ENCODE measurements at places on chromosomes 12 and 14. TPM values are rescaled to one million over a fixed set of nuclear protein-coding genes. Genes with fewer than 3 reads are reported as not detected.

DNA sequence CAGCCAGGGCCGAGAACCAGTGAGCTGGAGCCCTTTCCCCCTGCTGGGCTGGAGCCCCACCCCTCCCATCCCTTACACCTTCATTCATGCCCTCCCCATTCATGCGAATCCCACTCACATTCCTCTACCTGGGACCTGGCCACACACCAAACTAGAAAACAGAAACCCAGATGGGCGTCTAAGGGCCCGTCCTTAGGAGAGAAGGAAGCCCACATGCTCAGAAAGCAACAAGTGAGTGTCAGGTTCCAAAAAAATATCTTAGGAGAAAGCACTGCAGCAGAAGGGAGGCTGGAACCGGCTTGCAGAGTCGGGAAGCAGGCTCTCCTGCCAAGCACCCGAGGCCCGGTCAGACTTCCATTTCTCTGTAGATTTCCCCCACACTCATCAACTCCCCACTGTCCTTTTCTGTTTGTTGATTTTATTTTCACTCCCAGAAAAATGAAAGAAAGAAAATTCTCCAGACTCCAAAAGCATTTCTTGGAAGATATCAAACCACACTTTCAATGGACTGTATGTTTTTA, 13.6 kb downstream of the BCL11B start:
- H3K27ac ChIP-seq, result peak overlapping the region; percentile 83
- H3K4me3 ChIP-seq, result no peak overlapping the region
- H3K36me3 ChIP-seq, result no peaks in the 10 kb centered on the region
- no peak for DNase-seq

DNA sequence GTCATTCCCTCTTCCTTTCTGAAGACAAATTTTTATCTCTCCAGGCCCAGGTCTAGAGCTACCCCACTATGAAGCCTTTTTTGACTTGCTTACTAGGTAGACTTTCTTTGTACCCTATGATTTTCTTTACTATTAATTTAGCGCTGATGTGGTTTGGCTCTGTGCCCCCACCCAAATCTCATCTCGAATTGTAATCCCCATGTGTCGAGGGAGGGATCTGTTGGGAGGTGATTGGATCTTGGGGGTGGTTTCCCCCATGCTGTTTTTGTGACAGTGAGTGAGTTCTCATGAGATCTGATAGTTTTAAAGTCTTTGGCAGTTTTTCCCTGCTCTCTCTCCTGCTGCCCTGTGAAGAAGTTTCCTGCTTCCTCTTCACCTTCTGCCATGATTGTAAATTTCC, 118.1 kb downstream of the SLC38A1 start:
- H3K27me3 ChIP-seq, result no peaks in the 10 kb centered on the region
- no peak for DNase-seq
- H3K27ac ChIP-seq, result no peak overlapping the region
- no peak overlapping the region for H3K4me3 ChIP-seq
- H3K4me1 ChIP-seq, result peaks cover 6% of the 10 kb centered on the region
- no peaks in the 10 kb centered on the region for H3K36me3 ChIP-seq

DNA sequence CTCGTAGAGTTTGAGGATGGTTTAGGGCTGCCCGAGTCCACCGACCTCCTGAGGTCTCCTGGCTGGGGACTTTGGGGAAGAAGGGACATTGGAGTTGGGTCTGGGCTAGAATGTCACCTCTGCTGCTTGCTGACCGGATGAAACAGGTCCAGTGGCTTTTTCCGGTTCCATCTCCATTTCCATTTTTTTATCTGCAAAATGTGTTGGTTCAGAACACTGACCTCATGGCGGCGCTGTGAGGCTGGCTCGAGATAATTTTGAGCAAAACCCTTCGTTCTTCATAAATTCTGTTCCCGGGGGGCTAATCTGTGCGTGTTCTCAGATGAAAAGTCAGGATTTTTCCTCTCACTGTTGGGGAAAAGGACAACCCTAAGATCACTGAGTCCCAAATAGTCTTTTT, 11.7 kb upstream of the MYL2 start:
- H3K4me3 ChIP-seq, result no peak overlapping the region
- H3K27me3 ChIP-seq, result peaks cover 8% of the 10 kb centered on the region
- no peak overlapping the region for H3K27ac ChIP-seq
- DNase-seq, result no peak
- H3K4me1 ChIP-seq, result peaks cover 3% of the 10 kb centered on the region

NEDD1 gene
- total RNA-seq, result 35.2 TPM

GSC gene
- total RNA-seq, result not detected

MYF5 gene
- total RNA-seq, result not detected

DNA sequence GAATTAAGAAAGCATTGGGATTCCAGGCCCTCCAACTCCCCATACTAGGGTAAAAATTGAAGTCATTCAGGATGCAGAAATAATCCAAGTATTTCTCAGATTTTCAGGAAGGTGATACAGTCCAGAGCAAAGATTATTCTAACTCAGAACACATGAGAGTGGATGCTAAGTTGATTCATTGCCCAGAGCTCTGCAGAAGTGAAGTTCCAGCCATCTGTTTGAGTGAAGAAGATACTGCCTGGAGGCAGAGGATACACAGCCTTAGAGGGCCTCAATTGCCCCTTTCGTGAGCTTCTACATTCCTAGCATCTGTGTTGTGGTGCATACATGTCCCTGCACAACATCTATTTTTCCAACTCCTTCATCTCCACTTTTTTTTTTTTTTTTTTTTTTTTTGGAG, 36.9 kb upstream of the SMUG1 start:
- no peaks in the 10 kb centered on the region for H3K36me3 ChIP-seq
- no peak for DNase-seq
- H3K4me1 ChIP-seq, result no peaks in the 10 kb centered on the region
- H3K4me3 ChIP-seq, result no peak overlapping the region

REP15 gene
- 1.9 TPM for total RNA-seq

AQP6 gene
- not detected for total RNA-seq

RNU4-1 gene
- 2,286 TPM for total RNA-seq

GPR68 gene
- total RNA-seq, result 3.4 TPM

DNA sequence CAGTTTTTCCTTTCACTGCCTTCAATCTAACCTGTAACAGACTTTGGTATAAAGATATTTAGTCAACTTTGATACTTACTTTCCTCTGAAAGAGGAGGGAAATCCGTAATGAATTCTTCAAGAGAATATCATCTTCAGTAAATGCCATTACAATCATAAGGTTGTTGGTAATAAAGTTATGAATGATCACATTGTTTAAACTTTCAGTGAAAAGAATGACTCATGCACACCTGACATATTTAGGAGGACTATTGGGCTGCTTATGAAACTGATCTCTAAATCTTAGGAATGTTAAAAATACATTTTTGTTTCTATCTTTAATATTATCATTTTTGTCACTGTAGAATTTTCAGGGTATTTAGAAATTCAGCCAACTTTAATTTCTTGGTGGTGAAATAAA, 474.7 kb downstream of the SLC16A7 start:
- no peaks in the 10 kb centered on the region for H3K36me3 ChIP-seq
- H3K27me3 ChIP-seq, result no peaks in the 10 kb centered on the region
- DNase-seq, result no peak
- no peaks in the 10 kb centered on the region for H3K4me1 ChIP-seq
- no peak overlapping the region for H3K4me3 ChIP-seq
- no peak overlapping the region for H3K27ac ChIP-seq

- DNase-seq, result no peak
- H3K4me1 ChIP-seq, result peaks cover 33% of the 10 kb centered on the region
- H3K27ac ChIP-seq, result peak overlapping the region; percentile 55
- no peak overlapping the region for H3K4me3 ChIP-seq
- no peaks in the 10 kb centered on the region for H3K27me3 ChIP-seq
These were observed 58.7 kb upstream of the CCND2 start for GRCh38 chr12:4214877-4215228.

- H3K27me3 ChIP-seq, result no peaks in the 10 kb centered on the region
- peaks cover 42% of the 10 kb centered on the region for H3K4me1 ChIP-seq
- no peak overlapping the region for H3K27ac ChIP-seq
- H3K4me3 ChIP-seq, result no peak overlapping the region
These were observed 25.8 kb upstream of the LRTM2 start for GRCh38 chr12:1794440-1795090.

ACSM4 gene
- not detected for total RNA-seq

DNA sequence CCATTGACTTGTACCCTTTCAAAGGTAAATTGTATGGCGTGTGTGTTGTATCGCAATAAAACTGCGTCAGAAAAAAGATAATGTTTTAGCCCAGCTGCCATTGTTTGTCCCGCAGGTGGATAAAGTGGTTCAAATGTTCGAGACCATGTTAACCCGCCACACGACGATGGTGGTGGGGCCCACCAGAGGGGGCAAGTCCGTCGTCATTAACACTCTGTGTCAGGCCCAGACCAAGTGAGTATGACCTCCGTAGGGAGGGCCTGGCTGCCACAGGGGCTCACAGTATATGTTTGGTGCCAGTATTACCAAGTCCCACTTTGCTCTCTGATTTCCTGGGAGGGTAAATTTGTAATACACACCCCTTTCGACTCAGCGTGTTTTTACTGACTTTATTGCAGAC, 96.9 kb downstream of the DNAH10 start:
- no peaks in the 10 kb centered on the region for H3K4me1 ChIP-seq
- no peaks in the 10 kb centered on the region for H3K36me3 ChIP-seq
- H3K27ac ChIP-seq, result no peak overlapping the region
- H3K27me3 ChIP-seq, result no peaks in the 10 kb centered on the region
- H3K4me3 ChIP-seq, result no peak overlapping the region

NCOR2 gene
- 161 TPM for total RNA-seq

Measured in spleen (tissue), 13 donors.